ENCODE measurements at places on chromosomes 1 and 21.

DNA sequence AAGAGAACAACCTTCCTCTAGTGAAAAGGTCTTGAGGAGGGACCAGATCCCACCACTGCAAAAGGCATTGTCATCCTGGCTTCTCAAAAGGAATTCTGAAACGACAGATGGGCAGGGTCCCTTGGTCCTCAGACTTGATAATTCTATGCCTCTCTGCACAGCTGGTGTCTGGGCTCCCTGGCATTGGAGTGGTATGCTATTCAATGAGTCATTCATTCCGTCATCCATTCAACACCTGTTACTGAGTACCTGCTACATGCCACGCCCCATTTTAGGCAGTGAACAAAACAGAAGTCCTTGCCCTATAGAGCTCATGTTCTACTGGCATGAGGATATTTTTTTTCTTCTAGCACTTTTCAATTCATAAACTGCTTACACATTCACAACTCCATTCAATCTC is 45.8 kb upstream of the HMGB4 start:
- DNase-seq: no peak

DNA sequence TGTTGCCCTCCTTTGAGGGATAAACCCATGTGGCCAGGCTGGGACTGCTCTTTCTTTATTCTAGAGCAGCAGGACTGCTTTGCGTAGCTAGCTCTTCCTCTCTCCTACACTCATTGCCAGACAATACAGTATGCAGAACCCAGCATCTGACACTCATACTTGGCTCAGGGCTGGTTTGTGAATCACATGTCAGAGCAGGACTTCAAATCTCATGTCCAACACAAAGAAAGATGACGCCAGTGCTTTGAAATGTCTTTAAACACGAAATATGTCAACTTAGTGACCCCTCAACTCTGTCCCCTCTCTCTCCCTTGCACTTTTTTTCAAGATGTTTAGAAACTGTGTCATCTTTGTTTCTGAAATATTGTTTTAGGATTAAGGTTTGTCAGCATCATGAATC is 135.0 kb downstream of the TGFB2 start:
- DNase-seq: no peak

DNA sequence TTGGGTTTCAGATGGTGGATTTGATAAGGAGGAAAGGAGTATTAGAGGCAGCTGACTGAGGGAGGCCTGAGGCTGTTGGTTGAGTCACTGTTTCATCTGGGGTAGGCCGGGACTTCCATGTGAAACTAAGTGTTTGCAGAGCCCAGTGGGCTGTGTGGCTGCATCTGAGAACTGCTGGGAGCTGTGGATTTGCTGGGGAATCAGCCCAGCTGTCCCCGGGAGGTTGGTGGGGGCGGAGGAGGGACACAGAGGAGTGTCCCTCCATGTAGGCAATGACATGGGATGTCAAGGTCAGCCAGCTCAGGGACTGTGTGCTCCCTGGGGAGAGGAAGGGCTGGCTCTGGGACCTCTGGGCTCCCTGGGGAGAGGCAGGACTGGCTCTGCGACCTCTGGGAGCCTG is 36.4 kb downstream of the SLC2A7 start:
- no peak for DNase-seq

GRCh38 chr1:31683997-31684396 is 19.8 kb downstream of the COL16A1 start:
- no peak for DNase-seq

DNA sequence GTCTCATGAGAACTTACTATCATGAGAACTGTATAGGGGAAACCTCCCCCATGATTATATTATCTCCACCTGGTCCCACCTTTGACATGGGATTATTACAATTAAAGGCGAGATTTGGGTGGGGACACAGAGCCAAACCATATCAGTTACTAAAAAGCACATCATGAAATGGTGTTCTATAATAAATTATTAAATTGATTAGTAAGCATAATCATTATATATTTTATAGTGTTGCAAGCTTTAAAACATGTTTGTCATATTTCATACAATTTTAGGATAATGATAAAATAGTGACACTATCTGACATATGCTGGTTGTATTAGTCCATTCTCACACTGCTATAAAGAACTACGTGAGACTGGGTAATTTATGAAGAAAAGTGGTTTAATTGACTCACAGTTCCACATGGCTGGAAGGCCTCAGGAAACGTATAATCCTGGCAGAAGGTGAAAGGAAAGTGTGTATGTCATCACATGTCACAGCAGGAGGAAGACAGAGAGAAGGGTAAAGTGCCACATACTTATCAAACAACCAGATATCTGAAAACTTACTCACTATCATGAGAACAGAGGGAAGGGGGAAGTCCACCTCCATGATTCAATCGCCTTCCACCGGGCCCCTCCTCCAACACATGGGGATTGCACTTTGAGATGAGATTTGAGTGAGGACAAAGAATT is 539.2 kb upstream of the OLFM3 start:
- no peak for DNase-seq

GRCh38 chr1:182564406-182565004 is 24.6 kb downstream of the RNASEL start:
- no peak for DNase-seq

GRCh38 chr1:230636575-230637148 is 5.6 kb upstream of the COG2 start:
- DNase-seq: no peak

DNA sequence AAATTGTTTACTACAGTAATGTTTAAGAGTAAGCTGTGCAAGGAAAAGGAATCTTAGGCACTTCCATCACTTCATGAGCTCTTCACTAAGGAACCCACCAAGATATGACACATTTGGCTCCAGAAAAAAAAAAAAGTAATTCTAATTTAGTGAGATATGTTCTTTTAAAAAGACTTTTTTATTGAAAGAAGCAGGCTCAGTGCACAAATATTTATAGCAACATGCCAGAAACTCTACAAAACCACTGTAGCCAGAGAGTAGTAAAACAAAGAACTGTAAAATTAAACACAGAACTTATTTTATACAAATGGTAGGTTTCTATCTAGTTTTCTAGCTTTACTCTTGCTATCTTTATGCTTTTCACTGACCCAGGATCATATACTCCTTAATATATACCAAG is 434.6 kb upstream of the ADGRL2 start:
- DNase-seq: no peak

DNA sequence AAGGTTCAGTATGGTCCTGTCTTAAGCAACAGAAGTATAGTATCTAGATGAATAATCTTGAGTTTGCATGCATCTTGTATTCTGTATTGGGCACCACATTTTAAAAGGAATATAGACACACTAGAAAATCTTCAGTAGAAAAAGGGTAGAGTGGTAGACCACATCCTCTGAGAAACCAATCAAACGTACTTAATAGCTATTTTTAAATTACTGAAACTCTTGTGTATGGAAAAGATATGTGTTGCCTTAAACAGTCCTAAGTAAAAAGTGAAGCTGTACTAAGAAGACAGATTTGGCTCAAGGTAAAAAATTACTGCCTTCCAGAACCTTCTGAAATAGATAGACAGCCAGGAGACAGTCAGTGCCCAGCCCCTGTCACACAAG is 3.1 kb downstream of the CTXND2 start:
- DNase-seq: no peak

- DNase-seq: no peak
Measured at GRCh38 chr1:181784039-181784683, 277.4 kb downstream of the ZNF648 start.

- no peak for DNase-seq
Measured at GRCh38 chr1:225746361-225747179, 31.1 kb upstream of the SRP9 start.

GRCh38 chr1:231973830-231974229 is 347.2 kb downstream of the DISC1 start:
- no peak for DNase-seq

DNA sequence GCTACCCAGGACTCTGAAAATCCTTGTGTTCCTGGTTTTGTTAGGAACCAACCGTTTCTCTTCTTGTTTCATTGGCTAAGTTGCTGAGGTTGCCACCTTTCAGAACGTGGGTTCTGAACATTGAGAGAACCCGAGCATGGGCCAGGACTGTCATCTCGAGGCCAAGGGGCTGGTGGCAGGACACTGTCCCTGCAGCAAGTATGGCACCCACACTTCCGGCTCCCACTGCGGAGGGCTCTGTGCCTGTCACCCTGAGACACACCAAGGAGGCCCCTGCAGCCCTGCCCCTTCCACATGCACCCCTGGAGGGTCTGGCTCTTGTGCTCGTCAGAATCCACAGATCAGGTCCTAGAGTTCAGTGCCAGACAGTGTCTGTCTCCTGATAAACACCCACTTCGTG is 39.1 kb upstream of the LRRC3 start:
- DNase-seq: no peak

GRCh38 chr1:183911285-183911684 is 106.4 kb downstream of the RGL1 start:
- DNase-seq: no peak

DNA sequence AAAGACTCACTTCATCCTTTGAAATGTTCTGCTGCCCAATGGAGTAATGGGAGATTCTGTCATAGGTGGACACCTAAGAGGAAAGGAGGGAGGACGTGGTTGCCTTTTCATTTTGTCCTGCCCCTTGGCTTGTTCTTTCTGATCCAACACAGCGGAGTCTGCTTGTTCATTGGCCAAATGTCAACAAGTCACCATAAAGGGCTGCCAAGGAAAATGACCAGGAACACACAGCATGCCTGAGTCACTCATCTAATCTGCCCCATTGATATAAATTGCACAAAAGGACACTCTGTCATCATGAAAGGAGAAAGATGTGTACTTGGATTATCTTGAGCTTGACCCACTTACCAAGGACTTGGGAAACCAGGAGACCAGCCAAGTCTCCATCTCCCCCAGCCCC is 422.9 kb downstream of the SETD4 start:
- DNase-seq: no peak

GRCh38 chr1:52657702-52658101 is 24.7 kb downstream of the SHISAL2A start:
- DNase-seq: no peak

GRCh38 chr1:199283794-199284193 is 645.0 kb downstream of the PTPRC start:
- no peak for DNase-seq

GRCh38 chr1:180976191-180976590 is 46.5 kb downstream of the STX6 start:
- DNase-seq: no peak

GRCh38 chr1:211331011-211331709 is 4.5 kb downstream of the TRAF5 start:
- DNase-seq: no peak

DNA sequence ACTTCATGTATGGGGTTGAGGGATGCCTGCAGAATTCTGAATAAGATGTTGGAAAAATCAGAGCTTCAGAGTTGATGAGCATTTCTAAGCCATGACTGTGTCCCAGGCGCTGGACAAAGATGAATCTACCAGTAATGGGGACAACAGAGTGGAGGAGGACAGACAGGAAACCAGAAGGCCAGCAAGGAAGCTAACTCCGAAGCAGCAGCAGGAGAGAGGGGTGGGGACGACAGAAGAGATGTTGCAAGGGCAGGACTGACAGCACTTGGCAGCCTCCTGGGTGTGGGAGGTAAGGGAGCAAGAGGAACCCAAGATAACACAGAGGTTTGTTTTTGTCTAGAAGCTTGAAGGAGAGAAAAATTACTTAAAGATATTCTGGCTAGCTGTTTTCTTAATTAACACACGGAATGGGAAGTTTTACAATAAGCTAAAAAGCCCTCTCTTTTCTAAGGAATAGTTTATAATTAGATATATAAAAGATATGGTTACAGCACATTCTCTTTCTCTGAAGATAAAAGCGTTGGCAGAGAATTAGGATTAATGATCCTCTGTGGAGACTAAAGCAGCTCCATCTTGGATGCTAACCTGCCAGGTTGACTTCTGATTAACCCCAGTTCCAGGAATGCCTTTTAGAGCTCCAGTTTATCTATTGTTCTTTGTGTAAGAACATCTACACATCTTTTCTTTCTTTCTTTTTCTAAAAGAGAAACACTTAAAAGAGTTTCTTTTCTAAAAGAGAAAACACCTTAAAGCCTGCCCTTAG is 92.7 kb downstream of the TENT5C start:
- no peak for DNase-seq

- no peak for DNase-seq
Measured at GRCh38 chr21:39675993-39676661, 63.4 kb downstream of the B3GALT5 start.

GRCh38 chr1:169565335-169566271 is 20.7 kb downstream of the F5 start:
- no peak for DNase-seq

DNA sequence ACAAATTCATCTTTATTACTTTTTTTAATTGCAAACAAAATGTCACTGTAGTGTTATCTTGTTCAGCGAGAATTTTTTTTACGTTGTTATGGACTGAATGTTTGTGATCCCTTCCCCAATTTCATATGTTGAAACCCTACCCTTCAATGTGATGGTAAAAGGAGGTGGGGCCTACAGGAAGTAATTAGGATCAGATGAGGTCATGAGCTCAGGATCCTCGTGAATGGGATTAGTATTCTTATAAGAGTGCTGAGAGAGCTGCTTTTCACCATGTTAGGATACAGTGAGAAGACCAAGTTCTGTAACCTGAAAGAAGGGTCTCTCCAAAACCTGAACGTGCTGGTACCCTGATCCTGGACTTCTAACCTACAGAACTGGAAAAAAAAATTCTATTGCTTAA is 646.0 kb upstream of the TMPRSS15 start:
- no peak for DNase-seq

DNA sequence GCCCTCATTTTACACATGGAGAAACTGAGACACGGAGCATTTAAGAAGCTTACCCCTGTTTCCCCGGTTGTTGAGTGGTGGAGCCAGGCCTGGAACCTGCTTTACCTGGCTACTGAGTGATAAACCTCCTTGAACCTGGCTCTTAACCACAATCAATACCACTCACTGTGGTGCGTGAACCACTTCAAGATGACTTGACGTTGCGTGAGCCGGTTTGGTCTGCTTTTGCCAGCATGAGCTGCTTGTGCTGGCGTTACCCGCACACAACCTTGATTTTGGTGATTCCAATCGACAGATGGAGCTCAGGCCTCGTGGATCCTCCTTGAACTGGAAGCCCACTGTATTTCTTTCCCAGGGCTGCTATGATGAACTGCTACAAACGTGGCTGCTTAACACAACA is 6.1 kb upstream of the TINAGL1 start:
- DNase-seq: no peak

GRCh38 chr1:114607223-114607622 is 25.8 kb upstream of the BCAS2 start:
- no peak for DNase-seq

DNA sequence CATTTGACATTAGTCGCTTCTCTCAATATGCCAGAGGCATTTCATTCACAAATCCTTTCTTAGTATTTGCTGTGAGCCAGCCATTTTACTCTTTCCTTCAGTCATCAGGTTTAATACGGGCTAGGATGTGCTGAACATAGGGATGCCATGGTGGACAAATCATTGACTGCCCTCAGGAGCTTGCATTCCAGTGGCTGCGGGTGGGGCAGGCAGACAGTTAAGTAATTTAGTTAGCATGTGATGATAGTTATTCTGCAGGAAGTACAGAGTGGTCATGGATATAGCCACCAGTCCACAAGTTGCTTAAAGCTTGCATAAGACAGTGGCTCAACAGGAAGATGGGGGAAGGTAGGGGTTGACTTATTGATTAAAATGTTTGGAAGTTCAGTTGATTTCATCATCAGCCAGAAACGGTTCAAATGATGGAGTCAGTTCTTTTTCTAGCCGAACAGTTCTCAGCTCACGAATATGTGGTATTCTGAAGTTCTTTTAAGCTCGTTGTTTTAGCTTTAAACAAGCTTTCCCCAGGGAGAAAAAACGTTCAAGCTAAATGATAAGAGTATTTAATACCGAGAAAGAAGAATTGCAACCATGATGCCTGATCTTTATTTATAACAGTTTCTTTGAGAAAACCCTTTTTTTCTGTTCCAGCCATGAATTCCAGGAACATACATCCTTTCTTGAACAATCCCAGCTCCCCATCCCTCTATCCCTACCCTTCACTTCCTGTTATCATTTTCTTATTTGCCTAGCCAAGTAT is 1.4 kb downstream of the SLC22A15 start:
- DNase-seq: no peak

Data from activated naive CD4-positive, alpha-beta T cell treated with anti-CD3 and anti-CD28 coated beads, Interleukin-2, amount 50 U/mL, for 16 hours (primary cell).